Kidney glomerular epithelial cell (primary cell): ENCODE measurements at places on chromosomes 1 and 21.

DNA sequence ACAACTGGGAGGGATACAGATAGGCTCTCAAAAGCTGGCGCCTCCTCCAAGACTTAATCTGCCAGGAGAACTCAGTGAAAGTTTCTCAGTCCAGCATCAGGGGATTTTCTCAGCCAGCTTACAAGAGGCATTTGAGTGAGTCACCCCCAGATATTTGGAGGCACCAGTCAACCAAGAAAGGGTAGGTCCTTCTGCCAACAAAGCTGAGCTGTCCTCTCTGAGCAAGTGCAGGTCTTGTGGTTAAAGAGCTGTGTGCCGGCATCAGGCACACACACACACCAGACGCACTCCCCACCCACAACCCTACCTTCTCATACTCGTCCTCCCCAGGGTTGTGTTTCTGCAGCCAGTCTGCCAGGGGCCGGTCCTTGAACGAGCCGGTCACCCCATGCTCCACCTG lies 27.0 kb upstream of the PPP1R15B start:
- peak; percentile 97 for DNase-seq

- no peak for DNase-seq
Measured at GRCh38 chr1:24481101-24481500, 21.5 kb upstream of the RCAN3 start.

DNA sequence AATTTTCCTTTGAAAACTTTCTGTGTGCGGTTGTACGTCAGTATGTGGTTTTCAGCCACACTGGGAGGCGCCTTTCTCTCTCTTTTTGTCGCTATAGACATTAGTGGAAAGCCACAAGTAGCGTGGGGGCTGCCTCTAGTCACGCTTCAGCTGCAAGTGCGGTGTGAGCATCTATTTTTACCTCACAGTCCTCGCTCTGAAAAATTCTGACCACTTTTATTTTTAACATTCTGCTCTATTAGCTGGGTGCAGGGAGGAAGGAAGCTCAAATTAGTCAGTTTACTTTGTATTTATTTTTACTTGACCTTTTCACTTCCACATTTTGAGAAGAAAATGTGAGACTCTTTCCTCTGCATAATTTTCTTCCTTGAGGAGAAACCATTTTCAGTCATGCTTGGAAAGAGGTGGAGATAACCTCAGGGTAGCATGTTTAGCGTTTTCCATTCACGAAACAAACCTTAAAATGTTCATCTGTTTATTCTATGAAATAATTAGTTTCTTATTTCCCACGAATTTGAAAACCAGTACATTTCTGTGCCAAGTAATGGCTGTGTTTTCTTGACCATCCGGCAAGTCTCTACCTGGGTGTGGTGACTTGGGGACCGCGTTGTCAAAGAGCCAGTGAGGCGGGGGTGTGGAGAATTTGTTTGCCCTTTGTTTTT lies 35.6 kb downstream of the ADARB1 start:
- peak; percentile 34 for DNase-seq

DNA sequence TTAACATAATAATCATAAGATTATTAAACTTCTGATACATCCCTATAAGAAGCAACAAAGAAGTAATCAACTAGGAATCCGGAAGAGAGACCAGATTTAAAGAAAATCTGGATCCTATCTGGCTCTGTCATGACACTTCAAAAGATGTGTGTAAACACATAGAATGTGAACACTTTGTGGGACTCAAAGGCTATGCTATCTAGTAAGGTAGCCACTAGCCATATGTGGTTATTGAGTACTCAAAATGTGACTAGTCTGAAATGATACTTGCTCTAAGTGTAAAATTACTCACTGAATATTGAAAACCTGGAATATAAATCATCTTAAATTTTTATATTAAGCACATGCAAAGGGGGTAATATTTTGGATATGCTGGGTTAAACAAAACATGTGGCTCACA lies 8.7 kb downstream of the FUBP1 start:
- DNase-seq = no peak

DNA sequence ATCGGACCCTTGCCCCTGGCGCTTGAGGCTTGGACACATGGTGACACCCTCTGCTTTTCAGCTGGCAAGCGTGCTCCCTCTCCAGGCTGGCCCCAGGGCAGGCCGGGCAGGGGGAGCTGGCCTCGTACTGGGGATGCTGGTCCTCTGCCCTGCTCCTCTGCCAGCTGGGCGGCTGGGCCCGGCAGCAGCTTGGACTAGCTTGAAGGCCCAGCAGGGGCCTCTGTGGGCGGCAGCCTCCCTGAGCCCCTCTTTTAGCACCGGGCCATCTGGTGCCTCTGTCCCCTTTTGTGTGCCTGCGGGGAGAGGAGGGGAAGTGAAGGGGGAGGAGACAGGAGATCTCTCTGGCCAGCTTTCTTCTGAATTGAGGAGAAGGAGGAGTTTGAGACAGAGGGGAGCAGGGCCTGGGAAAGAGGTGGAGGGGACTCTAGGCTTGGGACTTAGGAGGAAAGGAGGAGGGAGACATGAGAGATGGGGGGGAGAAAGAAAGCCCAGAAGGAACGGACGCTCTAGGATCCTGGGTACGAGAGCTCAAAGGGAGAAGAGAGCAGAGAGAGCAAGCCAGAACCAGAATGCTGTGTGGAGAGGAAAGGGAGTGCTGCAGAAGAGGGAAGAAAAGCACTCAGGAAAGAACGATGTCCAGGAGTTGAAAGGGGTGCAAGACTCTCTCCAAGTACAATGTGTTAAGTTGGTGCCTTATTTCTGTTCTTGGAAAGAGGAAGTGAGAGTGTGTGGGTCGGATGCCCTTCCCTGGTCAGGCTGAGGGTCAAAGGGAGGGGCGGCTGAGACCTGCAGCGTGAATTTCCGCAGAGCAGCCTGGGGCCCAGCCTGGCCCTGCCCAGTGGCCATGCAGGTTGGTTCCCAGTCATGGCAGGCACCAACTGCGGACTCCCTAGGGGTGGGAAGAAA lies 40.3 kb downstream of the IER5 start:
- no peak for DNase-seq

GRCh38 chr1:57772580-57773195 lies 348.8 kb upstream of the DAB1 start:
- no peak for DNase-seq

GRCh38 chr1:109534307-109534858 lies 5.3 kb upstream of the GPR61 start:
- DNase-seq = no peak

DNA sequence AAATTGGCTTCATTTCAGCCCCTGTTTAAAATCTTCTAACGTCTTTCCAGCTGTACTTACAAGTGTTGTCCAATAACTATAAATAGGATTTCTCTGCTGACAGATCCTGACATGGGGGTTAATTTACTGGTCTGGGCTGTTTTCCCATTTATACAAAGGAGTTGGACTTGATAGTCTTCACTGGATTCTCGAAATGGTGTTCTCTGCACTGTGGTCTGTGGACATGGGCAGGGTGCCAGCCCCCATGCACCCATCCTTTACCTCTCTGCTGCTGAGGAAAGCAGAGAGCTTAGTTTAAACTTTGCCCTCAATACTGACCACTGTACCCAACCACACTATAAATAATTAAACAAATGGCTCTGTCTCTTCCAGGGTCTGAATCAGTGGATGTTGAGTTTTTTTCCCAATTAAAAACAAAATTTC lies 5.2 kb downstream of the DIO1 start:
- DNase-seq = peak; percentile 43

DNA sequence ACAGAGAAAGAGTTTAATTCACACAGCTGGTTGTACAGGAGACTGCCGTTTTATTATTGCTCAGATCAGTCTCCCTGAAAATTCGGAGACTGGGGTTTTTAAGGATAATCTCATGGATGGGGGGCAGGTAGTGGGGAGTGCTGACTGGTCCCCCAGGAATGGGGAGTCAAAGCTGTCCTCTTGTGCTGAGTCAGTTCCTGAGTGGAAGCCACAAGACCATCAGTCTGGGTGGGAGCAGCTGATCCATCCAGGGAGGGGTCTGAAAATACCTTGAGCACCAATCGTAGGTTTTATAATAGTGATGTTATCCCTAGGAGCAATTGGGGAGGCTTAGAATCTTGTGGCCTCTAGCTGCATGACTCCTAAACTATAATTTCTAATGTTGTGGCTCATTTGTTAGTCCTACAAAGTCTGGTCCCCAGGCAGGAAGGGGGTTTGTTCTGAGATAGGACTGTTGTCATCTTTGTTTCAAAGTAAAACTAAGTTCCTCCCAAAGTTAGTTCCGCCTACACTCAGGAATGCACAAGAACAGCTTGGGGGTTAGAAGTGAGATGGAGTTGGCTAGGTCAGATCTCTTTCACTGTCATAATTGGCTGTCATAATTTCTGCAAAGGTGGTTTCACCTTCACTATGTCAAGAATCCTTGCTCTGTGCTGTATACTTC lies 50.3 kb downstream of the TRAF5 start:
- no peak for DNase-seq

DNA sequence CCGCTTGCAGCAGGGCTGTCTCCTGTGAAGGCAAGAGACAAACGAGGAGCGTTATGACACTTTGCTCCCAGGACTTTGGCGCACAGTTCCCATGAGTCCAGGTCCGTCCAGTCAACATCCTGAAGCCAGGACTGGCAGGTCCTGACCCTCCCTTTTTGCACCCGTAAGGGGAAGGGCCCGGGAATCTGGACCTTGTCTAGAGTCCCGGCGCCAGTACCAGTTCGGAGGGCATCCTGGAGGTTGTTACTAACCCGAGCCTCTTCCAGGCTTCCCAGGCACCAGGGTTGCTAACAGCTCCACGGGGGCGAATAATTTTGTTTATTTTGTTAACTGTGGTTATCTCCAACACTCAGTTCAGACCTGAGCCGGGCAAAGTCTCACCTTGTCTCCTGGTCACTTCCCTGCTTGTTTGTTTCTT lies 682 bp upstream of the RWDD3 start:
- no peak for DNase-seq

GRCh38 chr1:38084113-38084512 lies 37.5 kb upstream of the POU3F1 start:
- no peak for DNase-seq

- no peak for DNase-seq
Measured at GRCh38 chr1:244802041-244802440, 33.4 kb upstream of the COX20 start.

DNA sequence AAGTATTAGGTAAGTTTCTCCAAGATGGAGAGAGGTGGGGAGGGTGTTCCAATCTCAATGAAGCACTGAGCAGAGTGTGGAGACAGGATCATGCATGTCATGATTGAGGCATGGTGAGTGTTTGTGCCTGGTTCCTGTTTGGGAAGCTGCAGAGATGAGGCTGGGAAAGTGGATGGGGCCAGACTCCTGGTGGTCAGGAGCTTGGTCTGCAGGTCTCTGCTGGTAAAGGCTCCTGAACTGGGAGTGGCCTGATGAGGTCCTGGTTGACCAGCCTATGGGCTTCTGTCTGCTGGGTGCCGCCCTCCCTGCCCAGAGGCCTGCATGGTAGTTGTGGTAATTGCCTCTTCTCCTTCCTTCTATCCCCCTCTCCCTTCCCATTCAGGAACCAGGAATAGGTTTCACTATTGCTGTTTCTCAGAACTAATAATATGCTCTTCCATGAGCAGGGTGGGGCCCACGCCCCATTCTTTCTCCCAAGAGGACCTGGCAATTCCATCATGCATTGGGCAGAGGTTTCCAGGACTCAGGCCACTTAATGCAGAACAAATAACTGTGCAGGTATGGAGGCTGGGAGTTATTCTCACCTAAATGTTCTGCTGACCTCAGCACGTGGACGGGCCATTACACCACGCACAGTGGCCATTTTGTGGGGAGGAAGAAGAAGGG lies 24.5 kb downstream of the PROK1 start:
- no peak for DNase-seq

- no peak for DNase-seq
Measured at GRCh38 chr1:96752394-96752793, 30.8 kb downstream of the PTBP2 start.

DNA sequence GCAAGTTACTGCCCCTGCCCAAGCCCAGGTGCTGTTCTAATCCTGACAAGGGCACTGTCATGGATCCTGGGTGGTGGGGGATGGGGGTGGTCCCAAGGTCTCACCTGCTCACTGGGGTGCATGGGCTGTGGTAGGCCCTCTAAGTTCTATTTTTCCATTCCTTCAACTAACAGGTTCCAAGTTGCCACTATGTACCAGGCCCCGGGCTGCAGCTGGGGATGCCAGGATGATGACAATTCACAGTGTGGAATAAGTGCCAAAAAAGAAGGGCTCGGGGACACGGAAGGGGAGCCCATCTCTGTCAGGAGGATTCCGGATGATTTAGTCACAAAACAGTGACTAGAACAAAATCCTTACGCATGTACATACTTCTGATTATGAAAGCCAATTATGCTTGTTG lies 76.0 kb downstream of the STUM start:
- no peak for DNase-seq

DNA sequence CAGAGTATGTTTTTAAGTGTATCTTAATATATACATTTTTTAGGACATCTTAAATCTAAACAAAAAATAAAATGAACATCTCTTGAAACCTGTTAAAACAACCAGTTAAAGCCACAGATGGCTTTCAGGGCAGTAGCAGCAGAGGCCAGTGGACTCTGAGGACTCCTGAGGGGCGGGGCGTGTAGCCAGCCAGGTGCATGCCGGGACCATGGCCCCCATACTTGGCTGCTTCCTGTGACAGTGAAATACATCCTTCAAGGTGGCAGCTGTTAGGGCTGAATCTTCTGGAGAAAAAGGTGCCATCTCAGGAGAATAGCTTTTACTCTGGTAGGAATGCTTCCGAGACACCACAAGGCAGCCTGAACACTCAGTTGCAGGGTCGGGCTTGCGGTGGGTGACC lies 9.6 kb downstream of the RHOU start:
- DNase-seq = no peak

GRCh38 chr1:162722036-162722435 lies 68.5 kb upstream of the HSD17B7 start:
- DNase-seq = no peak

DNA sequence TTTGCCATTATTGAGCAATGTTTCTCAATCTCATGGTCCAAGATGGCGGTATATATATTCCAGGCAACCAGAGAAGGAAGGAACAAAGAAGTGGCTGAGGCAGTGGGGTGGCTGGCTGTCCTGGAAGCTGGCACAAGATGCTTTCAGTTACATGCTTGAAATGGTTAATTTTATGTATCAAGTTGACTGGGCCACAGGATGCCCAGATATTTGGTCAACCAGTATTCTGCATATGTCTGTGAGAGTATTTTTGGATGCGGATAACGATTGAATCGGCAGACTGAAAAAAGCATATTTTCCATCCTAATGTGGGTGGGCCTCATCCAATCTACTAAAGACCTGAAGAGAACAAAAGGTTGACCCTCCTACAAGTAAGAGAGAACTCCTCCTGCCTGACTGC lies 55.2 kb downstream of the MAP3K7CL start:
- DNase-seq = no peak

- no peak for DNase-seq
Measured at GRCh38 chr21:28761674-28762356, 230.9 kb downstream of the LTN1 start.

- no peak for DNase-seq
Measured at GRCh38 chr21:43782431-43783097, 6.5 kb upstream of the CSTB start.

DNA sequence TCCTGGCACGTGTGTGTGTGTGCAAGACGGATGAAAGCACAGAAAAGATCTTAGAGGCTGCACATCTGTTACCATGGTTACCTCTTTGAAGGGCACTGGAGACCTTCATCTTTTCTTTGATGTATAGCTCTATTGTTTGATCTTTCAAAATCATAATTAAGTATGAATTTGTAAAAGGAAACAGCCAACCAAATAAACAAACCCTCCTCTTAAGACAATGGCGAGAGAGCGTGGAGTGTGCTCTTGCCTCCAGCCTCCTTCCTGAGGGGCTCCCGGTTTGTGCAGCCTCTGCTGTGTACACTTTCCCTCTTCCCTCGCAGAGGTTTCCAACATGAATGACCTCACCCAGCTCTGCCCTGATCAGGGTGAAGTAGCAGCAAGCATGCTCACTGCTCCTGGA lies 27.9 kb downstream of the CACNA1S start:
- DNase-seq = no peak
